HuH-7 (cell line): ENCODE measurements at places on chromosomes 6 and 20.

GRCh38 chr6:97293198-97293696 lies 10.2 kb upstream of the MMS22L start:
- DNase-seq: no peak

GRCh38 chr6:16055852-16056251 lies 73.0 kb upstream of the MYLIP start:
- DNase-seq: no peak

GRCh38 chr6:39282774-39283173 lies 31.4 kb downstream of the KCNK17 start:
- no peak for DNase-seq

GRCh38 chr6:8492536-8493133 lies 57.3 kb upstream of the SLC35B3 start:
- no peak for DNase-seq

DNA sequence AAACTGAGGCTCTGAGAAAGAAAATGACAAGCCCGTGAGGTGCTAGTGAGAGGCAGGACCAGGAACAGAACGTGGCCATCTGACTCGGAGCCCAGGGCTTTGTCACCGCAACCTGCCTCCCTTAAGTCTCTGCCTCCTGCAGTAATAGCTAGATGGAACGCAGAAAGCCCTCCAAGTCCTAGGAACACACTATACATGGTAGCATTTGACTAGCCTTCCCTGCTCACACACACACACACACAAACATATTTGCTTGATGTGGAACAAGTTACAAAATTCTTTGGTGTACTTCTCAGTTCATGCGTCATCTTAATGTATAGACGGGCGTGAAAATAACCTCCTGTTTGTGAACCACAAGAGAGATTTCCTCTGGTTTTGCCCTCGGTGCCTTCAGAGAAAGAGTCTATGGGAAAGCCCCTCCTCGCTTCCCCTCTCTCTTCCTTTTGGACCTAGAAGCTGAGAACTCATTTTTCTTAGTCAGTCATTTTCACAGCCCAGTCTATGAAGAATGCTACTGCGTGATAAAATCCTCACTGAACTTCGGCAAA lies 38.8 kb downstream of the C6orf52 start:
- DNase-seq: no peak

DNA sequence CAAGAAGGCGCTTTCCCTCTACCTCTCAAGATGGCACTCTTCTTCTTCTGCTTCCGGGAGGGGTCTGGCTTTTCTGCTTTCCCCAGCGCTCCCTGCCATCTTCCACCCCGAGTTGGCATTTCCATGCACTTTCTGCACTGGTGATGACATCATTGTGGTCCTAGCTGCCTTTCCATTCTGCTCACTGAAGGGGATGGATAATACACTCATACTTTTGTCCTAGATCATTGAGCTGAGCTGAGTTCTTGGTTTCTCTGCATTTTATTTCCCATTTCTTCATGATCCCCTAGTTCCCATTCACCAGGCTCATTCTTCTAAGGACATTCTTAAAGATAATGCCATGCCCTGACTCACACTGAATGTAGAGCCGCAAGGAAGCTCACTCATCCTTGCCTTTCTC lies 96.7 kb downstream of the EDN1 start:
- DNase-seq: no peak

DNA sequence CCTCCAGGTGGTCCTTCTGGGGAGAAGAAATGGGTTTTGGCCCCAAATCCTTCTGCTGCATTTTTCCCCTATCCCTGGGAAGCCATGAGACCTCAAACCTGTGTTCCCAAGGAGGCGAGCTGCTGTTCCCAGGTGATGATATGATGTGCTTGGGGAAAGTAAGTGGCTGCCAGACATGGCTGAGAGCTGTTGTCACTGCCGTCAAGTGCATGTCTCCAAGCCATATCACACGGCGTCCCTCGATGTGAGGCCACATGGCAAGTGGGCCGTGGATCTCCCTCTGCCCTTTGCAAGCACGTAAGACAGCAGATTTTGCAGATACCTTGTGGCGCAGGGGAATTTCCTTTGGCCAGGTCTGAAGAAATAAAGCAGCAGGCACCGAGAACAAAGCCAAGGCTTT lies 103.7 kb upstream of the CD93 start:
- no peak for DNase-seq

DNA sequence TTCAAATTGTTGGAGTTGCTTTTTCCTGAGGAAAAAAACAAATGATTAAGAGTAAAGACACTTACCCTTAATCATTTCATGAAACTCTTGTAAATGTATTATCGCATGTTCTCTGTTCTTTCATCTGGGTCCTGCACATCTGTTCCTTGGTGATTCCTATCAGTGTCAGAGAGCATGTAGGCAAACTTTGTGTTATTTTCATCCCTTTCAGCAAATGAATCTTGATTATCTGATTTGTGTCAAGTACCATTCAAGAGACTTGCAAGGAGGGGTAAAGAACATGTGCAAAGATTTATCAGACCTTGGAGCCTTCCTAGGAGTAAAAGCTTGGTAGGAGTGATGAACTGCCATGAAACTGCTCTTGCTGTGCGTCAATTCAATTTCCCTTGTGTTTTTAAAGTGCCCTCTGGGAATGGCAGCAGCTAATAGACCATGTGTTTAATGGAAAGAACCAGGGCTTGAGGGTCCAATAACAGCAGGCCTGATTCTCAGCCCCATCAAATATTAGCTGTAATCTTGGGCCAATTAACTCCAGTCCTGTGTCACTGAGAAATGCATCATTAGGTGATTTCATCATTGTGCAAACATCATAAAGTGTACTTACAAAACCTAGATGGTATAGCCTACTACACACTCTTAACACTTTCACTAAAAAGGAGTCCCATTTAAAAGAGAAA lies 118.9 kb upstream of the CEP85L start:
- no peak for DNase-seq

DNA sequence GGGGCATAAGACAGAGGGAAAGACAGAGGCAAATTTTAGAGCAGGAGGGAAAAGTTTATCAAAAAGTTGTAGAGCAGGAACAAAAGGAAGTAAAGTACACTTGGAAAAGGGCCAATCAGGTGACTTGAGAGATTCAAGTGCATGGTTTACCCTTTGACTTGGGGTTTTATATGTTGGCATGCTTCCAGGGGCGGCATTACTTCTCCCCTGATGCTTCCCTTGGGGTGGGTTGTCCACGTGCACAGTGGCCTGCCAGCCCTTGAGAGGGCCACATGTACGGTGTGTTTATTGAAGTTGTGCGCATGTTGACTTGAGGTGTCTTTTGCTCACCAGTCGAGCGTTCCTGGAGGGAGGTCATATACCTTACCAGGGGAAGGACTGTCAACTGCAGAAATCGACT lies 259.5 kb upstream of the JARID2 start:
- no peak for DNase-seq

GRCh38 chr20:36266189-36266588 lies 29.9 kb downstream of the AAR2 start:
- no peak for DNase-seq

- DNase-seq: no peak
Observed at GRCh38 chr20:63370618-63371187, 9.6 kb upstream of the CHRNA4 start.

DNA sequence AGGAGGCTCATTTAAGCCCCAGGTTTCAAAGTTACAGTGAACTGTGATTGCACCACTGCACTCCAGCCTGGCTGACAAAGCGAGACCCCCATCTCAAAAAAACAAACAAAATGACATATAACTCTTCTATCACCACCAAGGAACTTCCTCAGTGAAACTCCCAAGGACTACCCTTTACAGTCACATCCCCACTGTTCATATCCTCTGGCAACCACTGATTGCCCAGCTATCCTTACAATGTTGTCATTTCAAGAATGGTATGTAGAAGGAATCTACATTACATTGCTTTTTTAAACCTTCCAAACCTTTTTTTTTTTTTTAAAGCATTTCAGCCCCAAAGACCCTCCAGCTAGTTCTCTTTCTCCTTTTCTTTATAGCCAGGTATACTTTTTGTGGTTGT lies 123.1 kb upstream of the CARMIL1 start:
- no peak for DNase-seq

DNA sequence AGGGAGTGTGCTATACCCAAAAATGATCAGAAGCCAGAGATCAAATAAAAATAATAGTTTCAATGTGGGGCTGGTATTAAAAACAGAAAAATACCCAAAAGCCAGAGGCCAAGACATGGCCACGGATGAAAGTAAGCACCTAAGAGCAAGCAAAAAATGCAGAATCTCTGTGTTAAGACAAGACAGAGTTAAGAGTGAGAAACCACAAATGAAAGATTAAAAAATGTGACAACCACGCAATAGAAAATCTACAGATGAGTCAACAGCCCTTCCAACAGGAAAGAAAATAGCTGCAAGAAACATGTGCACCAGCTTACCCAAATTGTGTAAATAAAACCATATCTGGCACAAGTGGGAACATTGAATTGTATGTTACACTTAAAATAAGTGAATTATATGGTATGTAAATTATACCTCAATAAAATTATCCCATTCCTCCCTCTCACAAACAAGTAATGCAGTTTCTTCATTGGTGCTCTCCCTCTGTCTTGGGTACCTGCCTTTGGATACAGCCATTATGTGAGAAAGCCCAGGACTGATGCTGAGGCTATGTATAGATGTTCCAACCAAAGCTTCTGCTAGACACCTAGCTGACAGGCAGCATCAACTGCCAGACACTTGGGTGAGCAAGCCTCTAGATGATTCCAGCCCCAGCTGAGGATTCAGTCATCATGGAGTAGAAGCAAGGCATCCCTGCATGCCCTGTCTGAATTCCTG lies 55.3 kb upstream of the UFL1 start:
- DNase-seq: no peak

- no peak for DNase-seq
Observed at GRCh38 chr6:105993341-105994117, 92.6 kb upstream of the PRDM1 start.

- DNase-seq: no peak
Observed at GRCh38 chr6:168020242-168020641, 22.8 kb downstream of the KIF25 start.

- no peak for DNase-seq
Observed at GRCh38 chr6:41558033-41558807, 12.0 kb downstream of the FOXP4 start.
